ENCODE measurements at places on chromosomes 5 and 9.

- no peaks in the 10 kb centered on the region for H3K36me3 ChIP-seq
- no peaks in the 10 kb centered on the region for H3K4me1 ChIP-seq
- H3K27ac ChIP-seq, result no peak overlapping the region
- H3K4me3 ChIP-seq, result no peak overlapping the region
- no peak for DNase-seq
These were observed 17.8 kb downstream of the SHC3 start for GRCh38 chr9:89160806-89161205.

DNA sequence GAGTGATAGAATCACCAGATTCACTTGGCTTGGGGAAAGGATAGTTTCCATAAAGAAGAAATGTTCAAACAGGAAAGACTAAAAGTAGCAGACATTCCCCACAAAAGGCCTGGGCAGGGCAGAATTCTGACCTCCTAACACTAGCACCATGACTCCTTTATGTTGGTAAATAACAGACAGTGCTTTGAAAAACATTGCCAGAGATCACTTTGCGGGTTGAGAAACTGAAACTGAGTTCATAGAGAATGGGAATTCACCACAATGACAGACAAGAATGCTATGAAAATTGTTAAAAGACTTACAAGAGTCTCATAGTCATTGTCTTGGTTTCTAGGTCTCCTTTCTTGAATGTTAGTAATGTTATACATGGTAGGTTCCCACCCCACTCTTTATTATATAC lies 172.5 kb upstream of the GLRA1 start:
- DNase-seq, result no peak
- H3K27ac ChIP-seq, result no peak overlapping the region
- H3K4me1 ChIP-seq, result no peaks in the 10 kb centered on the region
- H3K4me3 ChIP-seq, result no peak overlapping the region
- H3K27me3 ChIP-seq, result no peaks in the 10 kb centered on the region

DNA sequence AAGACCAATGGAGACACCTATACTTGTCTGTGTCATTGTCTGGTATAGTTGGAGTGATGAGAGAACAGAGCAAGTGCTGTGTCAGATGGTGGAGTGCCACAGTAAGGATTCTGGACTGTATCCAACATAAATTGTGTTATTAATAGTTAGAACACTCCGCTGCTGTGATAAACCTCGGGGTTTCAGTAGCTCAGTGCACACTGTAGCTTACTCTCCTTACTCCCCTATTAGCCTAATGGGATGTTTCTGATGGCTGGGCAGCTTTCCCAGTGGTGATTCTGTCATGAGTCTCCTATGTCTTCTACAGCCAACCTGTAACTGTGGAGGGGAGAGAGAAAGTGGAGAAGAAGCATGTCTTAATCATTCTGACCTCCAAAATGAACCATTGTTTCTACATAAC lies 127.6 kb upstream of the PTCH1 start:
- H3K27me3 ChIP-seq, result no peaks in the 10 kb centered on the region
- no peak overlapping the region for H3K27ac ChIP-seq
- H3K4me1 ChIP-seq, result no peaks in the 10 kb centered on the region
- H3K36me3 ChIP-seq, result no peaks in the 10 kb centered on the region
- no peak for DNase-seq

GRCh38 chr5:87722286-87722685 lies 309.6 kb upstream of the CCNH start:
- no peaks in the 10 kb centered on the region for H3K4me1 ChIP-seq
- no peaks in the 10 kb centered on the region for H3K36me3 ChIP-seq
- H3K27me3 ChIP-seq, result no peaks in the 10 kb centered on the region
- no peak overlapping the region for H3K4me3 ChIP-seq

GRCh38 chr5:90402521-90403255 lies 6.9 kb downstream of the CETN3 start:
- H3K4me1 ChIP-seq, result no peaks in the 10 kb centered on the region
- DNase-seq, result no peak

- no peak overlapping the region for H3K27ac ChIP-seq
- no peak overlapping the region for H3K4me3 ChIP-seq
- H3K27me3 ChIP-seq, result no peaks in the 10 kb centered on the region
- no peaks in the 10 kb centered on the region for H3K4me1 ChIP-seq
- DNase-seq, result no peak
These were observed 140.3 kb upstream of the PPP2R2B start for GRCh38 chr5:147018812-147019211.

All from pancreas (tissue), 10 donors.